ENCODE measurements at places on chromosomes 12 and 14.

GRCh38 chr12:86623267-86623666, 367.1 kb upstream of the MGAT4C start:
- no peak for DNase-seq

DNA sequence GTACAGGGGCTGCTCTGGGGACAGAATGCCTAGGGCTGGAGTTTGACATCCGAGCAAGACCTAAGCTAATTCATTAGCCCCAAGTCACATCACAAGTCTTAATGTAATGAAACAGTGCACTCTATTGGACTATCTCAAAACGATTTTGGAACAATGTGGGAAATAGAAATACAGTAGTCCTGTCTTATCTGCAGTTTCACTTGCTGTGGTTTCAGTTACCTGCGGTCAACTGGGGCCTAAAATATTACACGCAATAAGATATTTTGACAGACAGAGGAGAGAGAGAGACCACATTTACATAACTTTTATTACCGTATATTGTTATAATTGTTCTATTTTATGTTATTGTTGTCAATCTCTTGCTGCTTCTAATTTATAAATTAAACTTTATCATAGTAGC, 21.1 kb downstream of the MOAP1 start:
- no peak for DNase-seq

- no peak for DNase-seq
Measured at GRCh38 chr12:15050659-15051058, 77.8 kb downstream of the PDE6H start.

GRCh38 chr12:2666411-2666810, 128.4 kb upstream of the FKBP4 start:
- no peak for DNase-seq

DNA sequence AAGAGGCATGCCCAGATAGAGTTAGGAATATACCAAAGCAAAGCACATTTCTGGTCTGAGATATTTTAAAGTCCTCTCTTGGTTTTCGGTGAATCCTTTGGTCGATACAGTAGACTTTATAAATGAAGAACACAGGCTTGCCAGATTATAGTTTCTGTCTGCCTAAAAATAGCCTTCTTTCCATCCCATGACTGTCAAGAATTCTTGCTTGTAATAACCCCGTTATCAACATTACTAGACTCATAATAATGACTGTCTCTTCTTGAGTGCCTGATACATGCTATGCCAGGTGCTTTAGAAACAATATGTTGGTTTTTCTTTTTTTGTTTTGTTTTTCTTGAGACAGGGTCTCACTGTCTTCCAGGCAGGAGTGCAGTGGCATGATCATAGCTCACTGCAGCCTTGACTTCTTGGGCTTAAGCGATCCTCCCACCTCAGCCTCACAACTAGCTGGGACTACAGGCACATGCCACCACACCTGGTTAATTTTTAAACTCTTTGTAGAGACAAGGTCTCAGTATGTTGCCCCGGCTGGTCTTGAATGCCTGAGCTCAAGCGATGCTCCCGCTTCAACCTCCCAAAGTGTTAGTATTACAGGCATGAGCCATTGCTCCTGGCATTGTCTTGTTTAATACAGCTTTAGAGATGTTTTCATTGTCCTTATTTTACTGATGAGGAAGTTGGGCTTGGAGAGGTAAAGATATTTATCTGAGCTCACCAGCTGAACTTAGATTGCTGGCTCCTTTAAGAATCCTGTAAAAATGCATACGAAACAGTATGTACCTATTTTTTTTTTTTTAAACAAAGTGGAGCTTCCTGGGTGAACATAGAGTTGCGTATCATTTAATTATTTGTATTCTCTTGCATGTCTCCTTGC, 30.4 kb downstream of the CHST11 start:
- no peak for DNase-seq

- no peak for DNase-seq
Measured at GRCh38 chr12:126798449-126798848, 1468.5 kb upstream of the TMEM132C start.

DNA sequence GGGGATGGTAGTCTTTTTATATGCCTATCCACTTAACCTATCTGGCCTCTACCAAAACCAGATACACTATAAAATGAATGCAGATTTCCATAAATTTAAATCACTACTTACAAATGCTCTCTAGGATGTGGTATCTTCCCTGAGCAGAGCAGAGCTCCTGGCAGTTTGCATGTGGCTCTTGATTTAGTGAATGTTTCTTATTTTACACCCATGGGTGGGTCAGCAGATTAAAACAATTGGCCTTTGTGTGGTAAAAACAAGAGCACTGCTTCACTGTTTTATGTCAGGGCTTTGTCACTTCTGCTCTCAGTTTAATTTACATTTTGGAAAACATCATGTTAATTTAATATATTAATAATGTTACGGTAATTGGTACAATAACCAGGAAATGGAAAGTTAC, 5.5 kb downstream of the TAS2R19 start:
- no peak for DNase-seq

GRCh38 chr14:105864116-105864515, 337.7 kb downstream of the TMEM121 start:
- DNase-seq = no peak

GRCh38 chr14:61615743-61616523, 79.4 kb upstream of the HIF1A start:
- DNase-seq = no peak

- no peak for DNase-seq
Measured at GRCh38 chr12:45774508-45775162, 45.1 kb downstream of the ARID2 start.

DNA sequence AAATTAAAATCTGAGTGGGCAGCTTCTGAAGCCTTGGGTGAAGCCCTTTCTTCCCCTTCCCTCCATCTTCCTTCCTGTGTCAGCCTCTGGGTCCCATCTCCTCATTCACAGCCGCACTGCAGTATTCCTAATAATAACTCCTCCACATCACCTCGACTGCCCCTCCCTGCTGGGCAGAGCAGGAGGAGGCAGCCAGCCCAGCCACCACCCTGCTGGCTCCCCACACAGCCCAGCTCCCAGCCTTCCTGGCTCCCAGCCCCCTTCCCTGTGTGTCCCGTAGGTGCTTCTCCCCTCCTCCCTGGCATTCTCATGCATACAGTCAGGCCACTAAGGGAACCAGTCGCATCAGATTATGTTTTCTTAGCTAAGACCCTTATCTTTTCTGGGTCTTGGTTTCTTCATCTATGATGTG, 3.7 kb downstream of the IFFO1 start:
- DNase-seq = no peak

GRCh38 chr14:51780006-51780692, 80.3 kb upstream of the GNG2 start:
- peak; percentile 72 for DNase-seq

- no peak for DNase-seq
Measured at GRCh38 chr14:23604675-23605170, 26.1 kb upstream of the JPH4 start.

- DNase-seq = no peak
Measured at GRCh38 chr14:92328664-92329255, 5.8 kb downstream of the SLC24A4 start.

DNA sequence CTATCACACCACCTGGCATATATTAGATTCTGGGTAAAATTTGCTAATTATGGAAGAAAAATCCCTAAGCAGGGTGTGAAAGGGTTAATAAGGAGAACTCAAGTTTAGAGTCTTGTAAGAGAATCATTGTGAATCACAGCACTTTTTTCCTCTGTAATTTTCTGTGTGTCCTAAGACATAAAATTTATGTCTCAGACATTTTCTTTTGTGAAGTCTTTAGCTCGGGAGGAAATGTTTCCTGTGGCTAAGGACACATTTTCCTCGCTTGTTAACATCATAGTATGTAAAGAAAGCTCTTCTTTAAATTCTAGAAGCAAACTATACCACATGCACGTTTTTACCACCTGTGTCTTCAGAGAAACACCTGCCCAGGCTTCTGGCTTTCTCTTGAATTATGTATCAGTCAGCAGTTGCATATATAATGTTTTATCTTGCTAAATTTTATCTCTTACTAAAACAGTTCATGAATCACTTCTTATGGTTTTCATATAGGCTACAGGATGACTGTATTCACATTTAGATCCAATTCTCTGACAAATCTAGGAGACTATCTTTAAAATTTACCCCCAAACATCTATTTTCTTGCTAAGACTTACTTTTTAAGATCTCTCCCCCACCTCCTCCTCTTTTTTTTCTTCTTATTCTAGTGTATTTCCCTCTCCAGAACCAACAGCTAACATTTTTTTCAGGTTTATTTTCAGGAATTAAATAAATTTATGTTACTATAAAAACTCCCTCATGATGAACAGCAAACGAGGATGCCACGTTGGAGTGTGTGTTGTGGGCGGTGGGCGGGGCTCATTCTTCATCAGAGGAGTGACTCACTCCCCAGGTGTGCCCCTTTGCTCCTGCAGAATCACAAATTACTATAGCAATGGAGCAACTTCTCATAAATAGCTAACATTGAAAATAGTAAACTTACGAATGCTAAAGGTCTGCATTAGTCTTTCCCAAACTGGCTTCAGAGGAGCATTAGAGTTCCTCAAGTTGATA, 11.6 kb upstream of the CSRP2 start:
- no peak for DNase-seq

GRCh38 chr14:36521598-36522345, 1.7 kb upstream of the NKX2-1 start:
- DNase-seq = no peak

GRCh38 chr14:92613681-92614260, 100.2 kb downstream of the RIN3 start:
- no peak for DNase-seq

DNA sequence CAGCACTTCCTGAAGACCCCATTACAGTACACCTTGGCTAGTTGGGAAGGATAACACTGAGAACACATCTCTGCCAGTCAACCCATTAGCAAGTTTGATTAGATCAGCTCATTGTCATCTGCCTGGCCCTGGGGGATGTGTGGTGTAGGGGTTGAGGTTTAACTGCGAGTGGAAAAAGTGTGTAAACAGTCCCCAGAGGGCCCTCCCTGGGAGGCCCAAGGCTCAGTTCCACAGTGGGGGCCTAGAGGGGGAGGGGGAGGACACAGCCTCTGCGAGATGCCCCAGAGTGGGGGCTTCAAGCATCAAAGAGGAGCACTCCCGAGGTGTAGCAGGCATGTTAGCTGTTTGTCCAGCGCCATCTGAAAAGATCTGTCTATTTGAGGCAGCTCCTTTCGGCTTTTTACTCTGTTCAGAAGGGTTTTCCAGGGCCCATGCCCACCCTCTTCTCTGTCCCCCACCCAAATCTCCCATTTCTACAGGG, 344 bp downstream of the LPAR5 start:
- peak; percentile 54 for DNase-seq

DNA sequence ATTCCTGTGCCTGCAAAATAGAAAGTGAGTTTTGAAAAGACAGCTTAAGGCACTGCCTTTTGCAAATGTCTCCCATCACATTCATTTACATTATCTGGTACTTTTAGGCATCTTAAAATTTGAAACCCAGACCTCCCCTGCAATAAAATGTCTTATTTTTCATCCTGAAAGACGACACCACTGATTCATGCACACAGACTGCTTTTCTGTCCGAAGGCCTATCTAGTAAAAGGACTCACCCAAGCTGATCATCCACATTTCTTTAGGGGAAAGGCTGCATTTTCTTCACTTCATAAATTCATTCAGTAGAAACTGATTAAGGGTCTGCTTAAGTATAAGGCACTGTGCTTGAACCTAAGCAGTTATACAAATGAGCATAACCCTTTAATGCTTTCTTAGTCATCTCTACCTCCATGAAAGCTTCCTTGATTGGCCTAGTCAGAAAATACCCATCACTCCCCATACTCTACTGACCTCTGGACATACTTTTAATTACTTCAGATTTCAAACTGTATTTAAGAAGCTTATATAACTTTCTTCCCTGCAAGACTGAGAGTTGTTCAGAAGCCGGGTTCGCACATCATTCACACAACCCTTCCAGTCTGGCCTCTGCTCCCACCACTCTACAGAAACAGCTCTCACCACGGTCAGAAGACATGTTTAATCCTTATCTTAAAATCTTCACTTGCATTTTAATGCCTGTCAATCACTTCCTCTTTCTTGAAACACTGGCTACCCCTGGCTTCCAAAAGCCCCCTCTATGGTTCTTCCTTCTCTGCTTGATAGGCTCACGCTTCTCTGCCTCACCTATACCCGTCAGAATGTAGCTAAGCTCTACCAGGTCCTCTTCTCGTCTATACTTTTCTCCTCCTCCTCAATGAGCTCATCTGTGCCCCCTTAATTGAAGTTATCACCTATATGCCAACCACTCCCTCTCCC, 288.6 kb downstream of the MED13L start:
- no peak for DNase-seq

DNA sequence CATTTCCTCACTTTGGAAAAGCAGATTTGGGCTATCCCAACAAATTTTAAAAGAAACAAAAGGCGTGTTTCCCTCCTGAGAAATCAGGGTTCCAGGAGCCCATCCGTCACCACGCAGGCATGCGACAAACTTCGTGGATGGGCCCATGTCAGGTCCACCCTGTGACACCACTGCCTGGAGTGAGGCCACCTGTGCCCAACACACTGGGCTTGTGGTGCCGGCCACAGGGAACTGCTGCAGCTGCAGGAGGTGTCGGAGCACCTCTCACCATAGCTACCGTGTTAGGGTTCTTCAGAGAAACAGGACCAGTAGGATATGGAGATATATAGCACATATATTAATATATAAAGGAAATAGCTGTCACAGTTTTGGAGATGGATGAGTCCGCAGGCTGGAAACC, 53.0 kb upstream of the BCL11B start:
- DNase-seq = no peak

GRCh38 chr12:65926119-65926908, 102.0 kb downstream of the HMGA2 start:
- no peak for DNase-seq

DNA sequence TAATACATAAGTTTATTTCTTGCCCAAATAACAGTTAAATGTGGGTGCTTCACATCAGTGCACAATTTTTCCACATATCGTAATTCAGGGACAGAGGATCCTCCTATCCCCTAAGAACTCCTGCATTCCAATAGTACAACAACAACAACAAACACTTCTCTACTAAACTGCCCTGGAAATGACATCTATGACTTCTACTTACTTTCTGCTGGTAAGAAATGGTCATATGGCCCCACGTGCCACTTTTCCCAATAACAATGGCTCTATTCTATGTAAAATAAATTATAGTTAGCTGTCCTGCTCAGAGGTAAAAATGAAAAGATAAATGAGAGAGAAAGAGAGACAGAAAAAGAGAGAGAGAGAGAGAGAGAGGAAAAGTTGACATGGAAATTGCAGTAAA, 308.5 kb downstream of the ATXN7L3B start:
- no peak for DNase-seq

DNA sequence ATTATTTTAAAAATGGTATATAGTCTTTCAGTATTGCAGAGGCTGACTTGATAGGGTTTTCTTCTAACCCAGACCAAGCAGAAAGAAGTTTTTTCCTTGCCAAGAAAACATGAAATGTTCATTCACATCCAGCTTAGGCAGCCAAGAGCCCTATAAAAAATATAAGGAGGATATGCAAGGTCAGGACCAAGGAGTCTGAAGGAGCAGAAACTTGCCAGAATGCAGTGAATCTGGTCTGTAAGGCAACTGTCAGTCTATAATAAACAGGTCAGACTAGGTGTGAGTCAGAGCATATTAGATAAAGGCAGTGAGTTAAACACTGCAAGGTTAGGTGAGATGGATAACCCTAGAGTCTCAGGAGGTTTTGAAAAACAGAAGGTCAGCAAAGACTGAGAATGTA, 645.5 kb downstream of the C12orf50 start:
- DNase-seq = no peak
